ENCODE measurements at places on chromosomes 1 and 21.
A peak's percentile ranks its signal among the peaks of the same experiment; 100 is the strongest.

GRCh38 chr1:164704954-164705353 is 146.0 kb downstream of the PBX1 start:
- no peak for DNase-seq

DNA sequence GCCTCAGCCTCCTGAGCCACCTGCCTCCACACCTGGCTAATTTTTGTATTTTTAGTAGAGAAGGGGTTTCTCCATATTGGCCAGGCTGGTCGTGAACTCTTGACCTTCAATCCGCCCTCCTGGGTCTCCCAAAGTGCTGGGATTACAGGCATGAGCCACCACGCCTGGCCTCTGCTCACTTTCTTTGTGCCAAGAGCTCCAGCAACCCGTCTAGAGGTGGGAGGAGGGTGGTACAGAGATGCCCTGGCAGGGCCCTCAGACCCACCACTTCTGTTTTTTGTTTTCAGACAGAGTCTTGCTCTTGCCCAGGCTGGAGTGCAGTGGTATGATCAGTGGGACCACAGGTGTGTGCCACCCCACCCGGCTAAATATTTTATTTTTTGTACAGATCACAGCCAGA is 6.9 kb upstream of the SYNC start:
- no peak for DNase-seq

DNA sequence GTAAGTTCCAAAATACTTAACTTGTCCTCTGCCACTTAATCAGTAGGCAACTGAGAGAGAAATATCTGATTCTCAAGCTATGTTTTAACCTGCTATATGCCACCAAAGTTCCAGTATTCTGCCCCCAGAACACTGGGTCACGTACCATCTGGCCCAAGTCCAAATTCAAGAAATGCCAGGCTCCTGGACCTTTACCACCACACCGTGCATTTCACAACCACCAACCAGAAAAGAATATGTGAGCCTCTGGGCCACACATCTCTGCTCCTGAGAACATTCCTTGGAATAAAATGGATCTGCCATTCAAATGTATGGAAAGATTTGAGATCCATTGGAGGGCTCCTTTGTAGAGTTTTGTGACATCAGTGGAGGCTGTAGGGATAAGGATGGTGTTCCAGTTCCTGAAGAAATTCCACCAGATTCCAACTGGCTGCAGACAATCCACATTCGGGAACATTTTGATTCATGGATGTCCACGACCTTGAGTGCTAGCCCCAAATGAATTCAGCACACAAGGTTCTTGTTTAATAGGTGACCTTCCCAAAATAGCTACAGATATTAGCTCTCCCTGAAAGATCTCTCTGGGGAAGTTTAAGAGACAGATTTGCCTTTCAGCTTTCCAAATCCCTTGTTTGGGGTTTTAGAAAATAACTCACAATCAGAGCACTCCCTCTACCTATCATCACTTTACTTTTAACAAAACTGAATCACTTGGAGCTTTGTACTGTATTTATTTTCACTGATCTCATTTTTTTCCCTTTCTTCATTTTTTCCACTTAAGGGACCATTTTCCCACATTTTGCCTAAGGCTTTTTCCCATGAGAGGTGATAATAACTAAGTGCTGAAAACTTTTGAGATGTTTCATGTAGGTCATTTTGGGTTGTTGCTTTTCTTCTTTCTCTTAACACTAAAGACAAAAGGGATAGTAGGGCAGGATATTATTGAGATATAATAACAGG is 128.4 kb upstream of the ZC3H11B start:
- DNase-seq = no peak

GRCh38 chr1:107897438-107898345 is 67.3 kb downstream of the VAV3 start:
- DNase-seq = peak; percentile 15

GRCh38 chr1:36083635-36084496 is at the start of gene TEKT2:
TSS of gene TEKT2 (plus strand) at chr1:36084094. CDS start at chr1:36084922, 828 bp downstream.
- DNase-seq = no peak

GRCh38 chr1:225772323-225772768 is 5.3 kb upstream of the SRP9 start:
- peak; percentile 14 for DNase-seq

GRCh38 chr1:109267743-109268300 is 15.1 kb downstream of the PSRC1 start:
- no peak for DNase-seq

DNA sequence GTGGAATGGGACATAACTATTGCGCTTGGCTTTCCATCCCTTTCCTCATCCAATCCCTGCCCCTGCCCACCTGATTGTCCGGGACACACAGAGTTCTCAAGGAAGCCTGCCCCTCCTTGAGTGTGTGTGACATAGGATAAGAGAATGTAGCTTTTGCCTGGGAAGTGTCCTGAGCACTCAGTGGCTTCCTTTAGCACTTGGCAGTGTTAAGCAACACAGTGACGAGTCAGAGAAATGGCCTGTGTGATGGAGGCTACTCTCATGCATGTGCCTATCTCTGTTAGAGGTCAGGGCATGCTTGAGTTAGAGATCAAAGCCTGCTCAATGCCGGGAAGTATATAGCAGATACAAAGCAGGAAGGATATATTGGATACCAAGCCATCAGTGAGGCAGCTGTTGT is 289.5 kb downstream of the SIPA1L2 start:
- DNase-seq = no peak

GRCh38 chr1:202569393-202570322 is 140.6 kb downstream of the SYT2 start:
- DNase-seq = no peak

- no peak for DNase-seq
Observed at GRCh38 chr1:70426154-70427131, 15.4 kb downstream of the CTH start.

DNA sequence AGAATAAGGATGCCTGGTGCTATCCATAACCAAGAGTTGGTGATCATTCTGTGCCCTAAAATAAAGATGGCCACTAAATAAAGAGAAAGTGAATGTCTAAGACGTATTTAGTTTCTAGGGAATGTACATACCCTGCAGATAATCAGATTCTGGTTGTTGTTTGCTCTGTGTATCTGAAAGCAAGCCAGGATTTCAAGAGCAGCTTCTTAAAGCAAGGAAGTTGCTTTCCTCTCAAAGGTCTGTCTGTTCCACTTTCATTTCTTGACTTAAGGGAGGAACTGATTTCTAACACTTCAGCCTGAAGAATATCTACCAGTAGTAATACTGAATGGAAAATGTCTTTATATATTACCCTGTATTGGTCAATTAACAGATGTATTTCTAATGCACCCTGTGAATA is 88.8 kb downstream of the KIF1B start:
- DNase-seq = no peak

DNA sequence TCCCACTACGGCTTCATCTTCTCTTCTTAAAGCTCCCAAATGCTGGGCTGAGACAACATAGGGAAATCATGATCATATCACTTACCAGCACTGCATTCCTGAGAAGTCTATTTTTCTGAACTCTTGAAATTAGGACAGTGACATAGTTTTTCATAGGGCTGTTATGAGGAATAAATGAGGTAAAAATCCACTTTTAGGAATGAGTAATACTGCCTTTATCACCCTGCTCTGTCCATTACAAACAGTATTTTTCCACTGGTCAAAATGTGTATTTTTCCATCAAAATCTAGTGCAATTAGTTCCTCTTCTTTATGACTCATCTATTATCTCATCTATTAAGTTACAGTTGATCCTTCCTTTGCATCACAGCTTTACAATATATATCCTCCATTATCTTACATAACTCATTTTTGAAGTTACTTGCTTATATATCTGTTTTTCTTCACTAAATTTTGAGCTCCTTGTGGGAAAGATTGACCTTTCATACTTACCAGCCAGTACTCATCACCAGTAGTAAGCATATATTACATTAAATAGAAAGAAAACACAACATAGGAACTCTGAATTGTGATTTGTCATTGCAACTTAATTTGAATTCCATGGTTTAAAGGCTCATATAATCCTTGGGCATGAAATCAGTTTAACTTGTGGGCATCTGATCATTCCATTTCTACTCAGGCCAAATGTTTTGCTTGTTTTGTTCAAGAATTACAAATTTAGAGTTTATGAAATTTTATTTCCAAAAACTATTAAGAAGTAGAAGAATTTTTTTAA is 37.1 kb downstream of the PRRX1 start:
- DNase-seq = no peak

DNA sequence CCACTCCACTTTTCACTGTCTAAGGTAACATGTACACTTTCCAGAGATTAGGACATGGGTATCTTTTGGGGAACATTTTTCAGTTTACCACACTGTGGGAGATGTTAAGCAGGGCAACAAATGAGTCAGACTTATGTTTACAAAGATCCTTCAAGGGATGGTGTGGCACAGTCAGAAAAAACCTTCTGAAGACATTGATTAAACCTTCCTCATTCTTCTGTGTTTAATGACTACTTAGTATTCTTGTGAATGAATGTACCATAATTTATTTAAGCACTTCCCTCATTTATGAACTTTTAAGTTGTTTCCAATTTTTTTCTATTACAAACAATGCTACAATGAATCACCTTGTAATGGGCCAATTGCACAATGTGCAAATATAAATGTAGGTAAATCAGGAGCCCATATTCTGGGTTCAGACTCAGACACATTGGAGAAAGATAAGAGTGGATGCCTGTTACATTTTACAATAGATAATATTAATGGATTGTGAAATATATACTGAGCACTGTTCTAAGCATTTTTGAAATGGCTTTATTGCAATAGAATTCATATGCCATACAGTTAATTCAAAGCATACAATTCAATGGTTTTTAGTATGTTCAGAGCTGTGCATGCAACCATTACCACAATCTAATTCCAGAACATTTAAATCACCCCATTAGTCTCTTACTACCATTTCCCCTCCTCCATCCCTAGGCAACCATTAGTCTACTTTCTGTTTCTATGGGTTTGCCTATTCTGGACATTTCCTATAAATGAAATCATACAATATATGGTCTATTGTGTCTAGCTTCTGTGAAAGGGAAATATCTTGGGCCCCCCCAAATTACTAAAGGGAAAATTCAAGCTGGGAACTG is 1.9 kb upstream of the SFT2D2 start:
- no peak for DNase-seq

DNA sequence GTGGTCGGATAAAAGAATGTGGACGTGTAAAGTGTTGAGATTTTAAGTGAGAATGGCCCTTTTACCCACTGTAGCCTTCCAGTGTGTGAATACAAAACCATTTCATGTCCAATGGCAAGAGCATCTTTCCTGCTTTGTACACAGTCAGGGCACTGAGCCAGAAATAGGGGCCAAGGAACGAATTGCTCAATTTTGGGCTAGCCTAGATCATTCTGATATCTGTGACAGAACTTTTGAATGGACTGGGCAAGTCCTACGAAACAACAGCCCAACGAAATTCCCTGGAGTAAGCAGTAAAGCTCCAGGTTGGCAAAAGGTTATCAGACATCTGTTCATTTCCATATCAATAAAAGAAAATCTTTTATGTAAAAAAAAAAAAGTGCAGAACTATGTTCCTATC is 5.5 kb downstream of the KIF26B start:
- no peak for DNase-seq

- DNase-seq = no peak
Observed at GRCh38 chr21:42019101-42019605, 9.0 kb upstream of the ZBTB21 start.

GRCh38 chr1:40664791-40665190 is 691 bp downstream of the RIMS3 start:
- no peak for DNase-seq

Measured in CD4-positive, alpha-beta T cell treated with Interleukin-4 for 4 hours (primary cell).